T47D (cell line): ENCODE measurements at places on chromosomes 12 and 14.
A peak's percentile ranks its signal among the peaks of the same experiment; 100 is the strongest.

DNA sequence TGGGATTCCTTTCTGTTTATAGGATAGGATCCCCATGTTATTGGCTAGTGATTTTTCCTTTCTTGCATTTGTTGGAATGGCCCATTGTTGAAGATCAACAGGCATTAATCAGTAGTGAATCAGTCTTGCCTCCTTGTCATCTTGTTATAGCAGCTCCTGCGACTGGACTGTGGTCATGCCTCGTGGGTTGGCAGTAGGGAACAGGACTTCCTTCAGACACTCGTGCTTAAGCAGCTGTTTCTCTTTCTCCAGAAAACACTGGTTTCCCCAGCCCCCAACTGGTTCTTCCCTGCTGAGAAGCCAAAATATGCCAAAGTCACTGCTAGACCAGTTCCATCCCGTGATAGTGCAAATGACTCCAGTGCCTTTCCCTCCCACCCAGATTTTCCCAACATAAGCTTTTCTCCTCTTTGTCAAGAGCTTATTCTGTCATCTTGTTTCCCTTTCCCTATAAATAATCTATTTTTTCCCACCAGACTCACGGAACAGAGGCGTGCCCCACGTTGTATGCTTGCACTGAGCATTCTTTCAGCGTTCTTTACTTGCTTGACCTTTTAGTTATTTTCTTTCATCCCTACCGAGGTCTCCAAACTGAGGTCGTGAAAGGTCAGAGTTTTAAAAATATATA is 83.5 kb downstream of the SAMD4A start:
- DNase-seq = no peak

DNA sequence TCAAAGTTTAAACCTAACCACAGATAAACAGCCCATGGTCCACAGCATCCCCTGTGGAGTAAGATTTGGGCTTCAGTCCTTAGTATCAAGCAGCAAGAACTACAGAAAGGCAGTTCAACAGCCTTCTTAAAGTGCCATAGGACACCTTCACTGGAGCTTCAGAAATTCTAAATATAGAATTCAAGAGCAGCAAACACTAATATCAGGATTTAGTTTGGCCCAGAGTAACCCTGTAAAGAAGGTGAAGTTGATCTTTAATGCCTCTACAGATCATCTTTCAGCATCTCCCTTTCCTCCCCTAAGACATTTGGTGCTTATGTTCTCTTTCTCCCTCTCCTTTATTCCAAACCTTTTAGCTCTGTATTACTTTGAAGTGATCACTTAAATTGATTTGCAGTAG is 59.5 kb upstream of the ARHGAP5 start:
- no peak for DNase-seq

DNA sequence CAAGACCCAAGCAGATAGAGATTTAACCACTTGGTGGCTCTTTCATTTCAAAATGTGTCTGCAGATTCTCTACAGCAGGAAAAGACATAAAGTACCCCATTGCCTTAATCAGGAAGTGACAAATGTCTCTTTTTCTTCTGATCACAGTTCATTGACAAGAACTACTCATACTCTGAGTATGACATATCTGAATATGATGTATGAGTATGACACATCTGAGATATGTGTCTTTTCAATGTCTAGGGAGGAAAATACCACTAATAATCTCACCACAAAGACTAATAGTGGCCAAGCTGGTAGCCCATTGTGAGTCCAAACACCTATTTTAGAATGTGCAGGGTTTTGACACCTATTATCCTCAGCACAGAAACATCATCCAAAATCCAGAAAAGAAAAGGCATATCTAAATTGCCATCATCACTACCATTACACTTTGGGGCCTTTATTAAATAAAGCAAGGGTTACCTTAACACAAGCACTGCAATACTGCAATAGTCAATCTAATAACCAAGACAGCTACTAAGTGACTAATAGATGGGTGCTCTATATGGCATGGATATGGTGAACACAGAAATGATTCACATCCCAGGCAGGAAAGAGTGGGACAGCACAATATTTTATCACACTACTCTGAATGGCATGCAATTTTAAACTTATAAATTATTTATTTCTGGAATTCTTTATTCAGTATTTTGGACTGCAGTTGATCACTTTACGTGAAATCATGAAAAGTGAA is 243.7 kb upstream of the FAR2 start:
- DNase-seq = no peak

- DNase-seq = no peak
These were observed 22.0 kb upstream of the SEL1L start for GRCh38 chr14:81555684-81556083.

- peak; percentile 20 for DNase-seq
These were observed 92.9 kb downstream of the ERC1 start for GRCh38 chr12:1083889-1084262.

DNA sequence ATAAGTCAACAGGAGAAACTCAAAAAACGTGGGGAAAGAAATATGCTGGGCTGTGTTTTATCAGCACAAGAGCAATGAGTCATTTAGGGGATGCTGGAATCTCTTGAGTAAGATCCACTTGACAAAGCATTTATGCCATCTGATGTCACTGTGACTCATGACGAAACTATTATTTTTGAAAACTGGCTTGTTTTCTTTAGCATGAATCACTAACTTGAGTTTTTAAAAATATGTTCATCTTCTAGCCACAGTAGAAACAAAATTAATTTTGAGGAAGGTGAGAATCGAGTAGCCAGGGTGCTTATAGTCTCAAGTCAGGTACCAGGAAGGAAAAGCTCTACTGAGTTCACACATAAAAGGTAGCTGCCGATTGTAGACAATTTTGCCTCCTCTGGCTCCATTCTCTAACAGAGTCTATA is 456.2 kb upstream of the MGAT4C start:
- peak; percentile 12 for DNase-seq

- no peak for DNase-seq
These were observed 45.4 kb upstream of the TMED10 start for GRCh38 chr14:75221797-75222196.

DNA sequence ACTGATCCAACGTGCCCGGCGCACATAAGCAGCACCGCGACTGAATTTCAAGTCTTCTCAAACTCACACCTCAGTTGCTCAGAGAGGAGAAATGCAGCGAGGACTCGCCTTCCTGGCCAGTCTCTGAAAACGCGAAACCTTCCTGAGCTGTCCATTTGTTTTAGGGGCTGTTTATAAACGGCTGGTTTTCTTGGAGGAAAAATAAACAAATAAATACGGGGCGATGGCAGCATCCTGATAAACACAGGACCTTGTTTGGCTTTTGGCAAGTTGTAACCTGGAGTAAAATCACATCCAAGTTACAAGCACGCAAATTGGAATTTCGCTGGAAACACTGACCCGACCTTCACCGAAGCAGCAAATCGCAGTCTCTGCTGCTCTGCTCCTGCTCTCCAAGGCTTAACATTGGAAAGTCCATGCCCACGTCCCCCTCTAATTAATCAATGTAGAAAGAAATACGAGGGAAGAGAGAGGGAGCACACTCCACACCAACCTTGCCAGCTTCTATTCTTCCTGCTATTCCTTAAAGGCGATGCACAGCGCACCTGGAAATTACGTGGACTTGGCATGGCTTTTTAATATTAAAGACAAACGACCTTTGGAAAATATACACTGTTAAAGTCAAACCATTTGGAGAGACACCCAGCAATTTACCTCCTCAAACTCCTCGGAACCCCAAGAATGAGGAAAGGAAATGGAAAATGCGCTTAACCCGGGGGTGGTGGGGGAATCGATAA is 248.8 kb downstream of the APAF1 start:
- peak; percentile 16 for DNase-seq

DNA sequence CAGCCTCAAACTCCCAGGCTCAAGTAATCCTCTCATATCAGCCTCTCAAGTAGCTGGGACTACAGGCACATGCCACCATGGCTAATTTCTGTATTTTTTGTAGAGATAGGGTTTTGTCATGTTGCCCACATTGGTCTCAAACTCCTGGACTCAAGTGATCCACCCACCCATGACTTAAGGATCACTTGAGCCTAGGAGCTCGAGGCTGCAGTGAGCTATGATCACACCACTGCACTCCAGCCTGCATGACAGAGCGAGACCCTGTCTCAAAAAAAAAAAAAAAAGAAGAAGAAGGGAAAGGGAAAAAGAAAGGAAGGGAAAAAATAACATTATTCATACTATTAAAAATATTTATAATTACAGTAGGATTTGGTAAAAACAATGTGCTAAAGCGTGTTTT is 19.2 kb downstream of the EPS8 start:
- no peak for DNase-seq

DNA sequence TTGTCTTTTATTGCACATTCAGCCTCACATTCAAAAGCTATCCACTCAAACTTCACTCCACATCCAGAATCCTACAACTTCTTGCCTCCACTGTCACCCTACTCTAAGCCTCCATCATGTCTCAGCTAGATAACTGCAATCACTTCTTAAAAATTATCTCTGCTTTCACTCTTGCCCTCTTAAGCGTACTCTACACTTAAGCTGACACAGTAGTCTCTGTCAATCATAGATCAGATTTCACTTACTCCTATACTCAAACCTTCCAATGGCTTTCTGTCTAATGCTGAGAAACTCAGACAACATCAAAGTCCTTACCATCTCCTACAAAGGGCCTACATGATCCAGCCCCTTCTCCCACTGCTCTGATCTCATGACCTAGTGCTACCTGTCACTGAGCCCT is 304.1 kb downstream of the ITPR2 start:
- DNase-seq = no peak

DNA sequence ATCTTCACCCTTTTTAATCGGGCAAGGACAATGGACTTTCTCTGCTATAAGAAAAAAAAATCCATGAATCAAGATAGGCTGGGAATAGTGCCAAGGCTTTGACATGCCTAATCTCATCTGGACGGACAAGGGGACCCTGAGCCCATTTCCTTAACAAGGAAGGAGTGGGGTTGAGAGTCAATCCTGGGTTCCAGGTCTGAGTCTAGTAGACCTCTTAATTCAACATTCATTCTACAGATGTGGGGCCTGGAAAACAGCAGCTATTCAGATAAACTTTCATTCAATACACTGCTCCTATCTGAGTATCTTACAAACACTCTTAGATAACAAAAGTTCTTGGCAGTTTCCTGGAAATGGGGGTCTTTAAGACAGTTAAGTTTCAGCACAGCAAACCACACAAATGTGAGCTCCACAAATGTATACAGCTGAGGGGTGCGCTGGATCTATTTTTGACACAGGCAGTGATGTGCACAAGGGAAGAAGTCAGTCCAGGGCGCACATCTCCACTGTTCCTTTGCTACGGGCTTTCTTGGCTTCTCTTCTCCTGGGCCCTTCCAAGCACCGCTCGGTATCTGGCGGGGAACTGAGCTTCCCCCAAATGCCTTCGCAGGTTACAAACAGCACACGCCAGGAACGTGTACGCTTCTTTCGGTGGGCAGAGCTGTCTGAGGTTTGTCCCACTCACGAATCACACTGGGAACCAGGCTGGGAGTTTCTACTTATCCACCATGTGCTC is 82.2 kb upstream of the GPR68 start:
- DNase-seq = no peak

- DNase-seq = no peak
These were observed 18.3 kb upstream of the VASH1 start for GRCh38 chr14:76742966-76743365.

- DNase-seq = no peak
These were observed 7.3 kb upstream of the CMAS start for GRCh38 chr12:22038734-22039133.

DNA sequence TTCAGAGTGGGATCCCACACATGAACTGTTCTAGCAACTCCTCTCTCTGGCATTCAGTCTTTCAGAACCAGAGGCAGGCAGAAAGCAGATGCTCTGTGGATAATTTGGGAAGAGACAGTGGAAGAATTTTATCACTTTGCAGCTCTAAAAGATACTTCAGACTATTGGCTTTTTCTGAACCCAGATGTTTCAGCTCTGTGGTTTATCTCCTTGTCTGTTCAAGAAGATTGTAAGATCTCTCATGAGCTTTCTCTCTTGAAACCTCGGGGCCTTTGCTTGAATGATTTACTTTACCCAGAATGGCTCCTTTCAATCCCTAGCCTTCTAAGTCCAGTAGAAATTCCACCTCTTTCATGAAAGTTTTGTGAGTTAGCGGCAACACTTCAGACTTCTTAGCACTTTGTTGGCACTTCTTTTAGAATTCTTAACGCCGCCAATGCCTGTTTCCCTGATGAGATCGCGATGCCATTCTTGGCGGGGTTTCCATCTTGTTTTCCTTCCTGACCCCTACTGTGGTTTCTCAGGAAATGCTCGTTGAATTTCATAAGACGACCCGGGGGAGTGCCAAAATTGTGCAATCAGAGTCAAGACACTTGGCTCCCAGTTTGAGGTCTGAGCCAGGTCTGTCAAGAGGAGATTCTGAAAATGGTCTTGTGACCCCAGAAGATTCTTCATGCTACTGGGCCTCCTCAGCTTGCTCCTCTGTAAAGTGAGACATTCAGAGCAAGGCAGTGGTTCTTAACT is 107.0 kb upstream of the PRICKLE1 start:
- no peak for DNase-seq

- DNase-seq = no peak
These were observed 1.8 kb downstream of the GLI1 start for GRCh38 chr12:57461276-57461916.

DNA sequence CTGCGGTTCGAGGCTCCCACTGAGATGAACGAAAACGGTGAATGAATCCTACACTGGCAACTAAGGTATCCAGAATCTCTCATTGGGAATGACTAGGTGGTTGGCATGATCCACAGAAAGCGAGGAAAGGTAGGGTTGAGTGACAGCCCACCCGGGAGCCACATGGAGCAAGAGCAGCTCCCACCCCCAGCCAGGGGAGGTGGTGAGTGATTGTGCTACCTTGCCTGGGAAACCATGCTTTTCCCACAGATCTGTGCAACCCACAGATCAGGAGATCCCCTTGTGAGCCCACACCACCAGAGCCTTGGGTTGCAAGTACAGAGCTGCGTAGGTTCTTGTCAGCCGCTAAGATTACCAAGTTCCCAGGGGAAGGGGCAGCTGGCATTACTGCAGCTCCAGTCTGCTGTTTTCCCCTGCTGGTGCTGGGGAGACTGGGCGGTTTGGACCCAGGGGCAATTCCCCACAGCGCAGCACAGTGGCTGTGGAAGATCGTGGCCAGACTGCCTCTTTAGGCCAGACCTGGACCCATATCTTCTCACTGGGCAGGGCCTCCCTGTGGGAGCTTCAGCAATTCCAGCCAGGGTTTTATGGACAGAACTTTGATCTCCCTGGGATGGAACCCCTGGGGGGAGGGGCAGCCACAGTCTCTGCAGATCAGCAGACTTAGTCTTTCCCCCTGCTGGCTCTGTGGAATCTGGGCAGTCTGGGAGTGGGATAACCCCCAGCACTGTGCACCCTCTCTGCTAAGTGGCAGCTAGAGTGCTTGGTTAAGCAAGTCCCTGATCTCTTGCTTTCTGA is 44.6 kb upstream of the PPP4R3A start:
- DNase-seq = no peak
